ENCODE measurements at places on chromosomes 1 and 21.
A peak's percentile ranks its signal among the peaks of the same experiment; 100 is the strongest.

GRCh38 chr1:91281782-91282181 is 122.9 kb downstream of the HFM1 start:
- no peak for DNase-seq

GRCh38 chr1:186905561-186905960 is 76.8 kb downstream of the PLA2G4A start:
- DNase-seq = no peak

DNA sequence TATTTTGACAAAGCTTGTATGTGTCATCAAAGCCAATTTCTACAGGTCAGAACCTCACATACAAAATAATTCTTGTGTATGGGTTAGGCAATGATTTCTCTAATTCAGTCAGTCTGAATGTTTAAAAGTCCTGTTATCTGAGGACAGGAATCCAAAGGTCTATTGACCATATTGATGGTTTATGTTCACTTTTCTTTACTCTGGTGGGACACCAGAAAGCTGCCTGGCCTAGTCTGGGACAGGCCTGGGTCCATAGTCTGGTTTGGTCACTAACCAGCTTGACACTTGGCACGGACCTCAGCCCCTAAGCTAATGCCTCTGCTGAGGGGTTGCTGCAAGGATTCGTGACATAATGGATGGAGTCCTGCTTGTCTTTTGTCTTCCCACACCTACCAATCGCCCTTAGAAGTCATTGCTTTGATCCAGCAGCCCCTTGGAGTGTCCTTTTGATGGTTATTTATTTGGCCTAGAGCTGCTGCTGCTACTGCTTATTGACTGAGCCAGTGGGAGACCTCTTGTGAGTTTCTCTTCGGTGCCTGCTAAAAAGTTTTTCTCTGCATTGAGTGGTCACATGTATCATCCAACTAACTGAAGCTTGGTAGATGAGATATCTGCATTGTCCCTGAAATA is 15.7 kb downstream of the IFNAR2 start:
- DNase-seq = no peak

DNA sequence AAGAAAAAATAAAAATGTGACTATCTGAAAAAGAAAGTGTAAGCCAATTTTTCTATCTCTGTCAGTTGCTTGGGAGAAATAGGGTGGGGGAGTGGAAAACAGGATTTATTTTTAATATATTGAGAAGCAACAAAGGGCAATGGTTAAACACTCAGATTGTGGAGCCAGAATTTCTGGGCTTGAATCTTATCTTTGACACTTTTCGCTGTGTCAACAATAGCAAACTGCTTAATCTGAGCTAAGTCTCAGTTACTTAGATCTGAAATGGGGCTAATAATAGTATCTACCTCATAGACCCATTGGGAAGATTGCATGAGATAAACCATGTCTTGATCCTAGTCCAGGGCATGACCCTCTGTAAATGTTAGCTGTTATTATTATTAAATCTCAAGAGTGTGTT is 468.1 kb downstream of the ADGRL2 start:
- DNase-seq = no peak

DNA sequence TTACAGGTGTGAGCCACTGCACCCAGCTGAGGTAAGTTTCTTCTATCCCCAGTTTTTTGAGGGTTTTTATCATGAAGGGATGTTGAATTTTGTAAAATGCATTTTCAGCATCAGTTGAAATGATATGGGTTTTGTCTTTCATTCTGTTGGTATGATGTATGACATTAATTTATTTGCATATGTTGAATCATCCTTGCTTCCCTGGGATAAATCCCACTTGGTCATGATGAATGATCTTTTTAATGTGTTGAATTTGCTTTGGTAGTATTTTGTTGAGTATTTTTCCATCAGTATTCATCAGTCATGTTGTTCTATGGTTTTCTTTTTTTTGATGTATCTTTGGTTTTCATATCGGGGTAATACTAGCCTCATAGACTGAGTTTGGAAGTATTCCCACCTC is 141.0 kb downstream of the RPS6KC1 start:
- DNase-seq = no peak

DNA sequence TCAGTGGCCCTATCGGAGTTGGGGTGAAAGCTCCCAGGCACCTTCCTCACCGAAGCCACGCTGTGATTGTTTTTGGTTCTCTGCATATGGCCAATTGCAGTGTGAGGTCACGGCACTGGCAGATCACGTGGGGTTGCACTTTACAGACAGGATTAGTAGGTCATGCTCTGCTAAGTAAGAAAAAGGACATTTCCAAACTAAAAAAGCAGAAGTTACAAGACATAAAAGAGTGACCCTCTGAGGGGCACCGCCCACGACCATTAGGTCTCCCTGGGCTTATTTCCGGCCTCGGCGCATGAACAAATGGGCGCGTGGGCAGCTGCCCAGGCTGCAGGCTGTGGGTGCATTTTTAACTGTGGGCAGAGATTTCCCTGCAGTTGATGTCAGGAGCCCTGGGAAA is 2.0 kb downstream of the CAPN9 start:
- peak; percentile 26 for DNase-seq

DNA sequence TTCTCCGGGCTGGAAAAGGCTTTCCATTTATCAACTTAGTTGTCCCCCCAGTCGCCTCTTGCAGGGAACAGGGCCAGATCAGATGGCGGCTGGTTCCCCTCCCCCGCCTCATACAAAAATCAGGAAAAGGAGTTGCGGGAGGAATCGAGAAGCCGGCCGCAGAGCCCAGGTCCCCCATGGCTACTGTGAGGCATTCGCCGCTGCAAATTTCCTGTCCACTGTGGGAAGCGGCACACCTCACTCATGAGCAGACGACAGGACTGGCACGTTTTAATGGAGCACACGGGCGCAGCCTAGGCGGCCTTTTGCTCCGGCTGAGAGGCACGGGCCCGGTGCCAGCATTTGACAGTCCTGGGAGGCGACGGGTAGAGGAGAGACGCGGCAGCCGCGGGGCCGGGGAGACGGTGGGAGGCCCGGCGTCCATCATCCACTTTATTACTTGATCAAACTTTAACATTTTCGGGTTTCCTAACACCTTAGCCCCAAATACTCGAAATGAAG is 1.1 kb downstream of the GNG4 start:
- DNase-seq = no peak

- DNase-seq = no peak
These were observed 276.4 kb downstream of the HHAT start for GRCh38 chr1:210605099-210605498.

DNA sequence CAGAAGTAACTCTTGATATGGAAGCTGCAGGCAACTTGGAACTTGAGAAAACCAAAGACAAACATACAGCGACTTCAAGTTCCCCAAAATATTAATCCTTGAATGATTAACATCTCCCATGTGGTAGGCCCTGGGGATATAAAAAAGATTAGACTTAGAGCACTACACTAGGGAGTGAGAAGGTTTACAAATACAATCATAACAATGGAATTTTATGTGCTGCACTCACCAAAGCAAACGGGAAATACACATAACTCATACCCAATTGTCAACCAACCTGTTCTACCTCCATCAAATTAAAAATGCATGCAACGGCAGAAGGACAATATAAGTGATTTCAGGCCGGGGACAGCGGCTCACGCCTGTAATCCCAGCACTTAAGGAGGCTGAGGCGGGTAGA is 3.7 kb downstream of the SMYD3 start:
- no peak for DNase-seq

DNA sequence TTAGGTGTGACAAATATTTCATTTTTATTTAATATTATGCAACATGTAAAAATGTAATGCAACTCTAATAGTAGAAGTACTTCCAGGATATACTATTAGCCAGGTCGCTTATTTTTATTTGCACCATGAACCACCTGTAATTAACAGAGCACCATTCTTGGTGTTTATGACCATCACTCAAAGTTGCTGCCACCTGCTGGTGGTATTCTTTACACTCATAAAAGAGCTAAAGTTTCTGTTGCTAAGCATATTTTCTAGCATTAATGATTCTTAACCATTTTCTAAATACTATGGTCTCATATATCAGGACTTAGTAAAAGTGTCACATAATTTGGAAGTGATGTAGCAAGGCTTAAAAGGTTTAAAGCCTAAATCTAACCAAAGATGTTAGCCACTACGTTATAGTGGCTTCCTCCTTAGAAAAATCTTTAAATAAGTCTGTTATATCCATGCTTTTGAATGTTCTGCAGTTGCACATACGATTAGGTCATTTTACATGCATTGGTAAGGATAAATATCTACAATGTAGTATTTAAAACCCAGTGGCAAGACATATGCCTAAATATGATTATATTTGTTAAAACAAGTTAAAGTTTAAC is 244.5 kb downstream of the NEGR1 start:
- DNase-seq = peak; percentile 20

- DNase-seq = no peak
These were observed 1.2 kb upstream of the CAP1 start for GRCh38 chr1:40039245-40039756.

- no peak for DNase-seq
These were observed 931.6 kb downstream of the NCAM2 start for GRCh38 chr21:21929789-21930188.

DNA sequence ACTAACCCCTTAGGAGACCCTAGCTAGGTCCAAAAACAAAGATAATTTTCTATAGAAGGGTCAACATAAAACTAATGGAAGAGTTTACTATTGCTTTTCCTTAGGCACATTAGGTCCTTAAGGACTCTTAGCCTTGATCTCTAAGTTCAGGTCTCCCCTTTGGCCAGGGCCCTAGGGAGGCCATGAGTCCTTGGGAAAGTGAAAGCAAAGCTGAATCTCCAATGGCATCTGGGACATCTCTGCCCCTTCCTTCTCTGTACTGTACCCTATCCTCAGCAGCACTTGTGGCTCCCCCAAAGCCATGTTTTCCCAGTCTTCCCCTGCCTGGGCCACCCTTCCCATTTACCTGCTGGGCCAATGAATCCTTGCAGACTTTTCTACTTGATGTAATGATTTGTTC is 14.3 kb downstream of the IER5 start:
- no peak for DNase-seq

DNA sequence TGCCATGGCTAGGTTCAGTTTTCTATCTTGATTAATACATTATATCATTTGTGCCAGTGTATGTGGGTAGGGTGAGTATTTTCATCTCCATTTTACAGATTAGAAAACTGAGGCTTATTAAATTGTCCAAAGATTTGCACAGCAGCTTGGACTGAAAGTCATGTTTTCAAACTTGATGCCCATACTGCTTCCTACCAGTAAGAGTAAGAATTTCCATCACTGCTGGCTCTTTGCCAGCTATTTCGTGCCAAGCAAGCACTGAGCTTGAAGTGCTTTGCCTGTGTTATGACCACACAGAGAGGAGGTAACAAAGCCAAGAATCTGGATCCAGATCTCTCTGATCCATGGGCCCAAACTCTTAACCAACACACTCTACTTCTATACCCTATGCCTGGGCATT is 295.0 kb downstream of the VAV3 start:
- no peak for DNase-seq

- DNase-seq = no peak
These were observed 53.1 kb upstream of the PROX1 start for GRCh38 chr1:213934649-213935048.

GRCh38 chr1:49104575-49104974 is 327.9 kb upstream of the BEND5 start:
- no peak for DNase-seq

DNA sequence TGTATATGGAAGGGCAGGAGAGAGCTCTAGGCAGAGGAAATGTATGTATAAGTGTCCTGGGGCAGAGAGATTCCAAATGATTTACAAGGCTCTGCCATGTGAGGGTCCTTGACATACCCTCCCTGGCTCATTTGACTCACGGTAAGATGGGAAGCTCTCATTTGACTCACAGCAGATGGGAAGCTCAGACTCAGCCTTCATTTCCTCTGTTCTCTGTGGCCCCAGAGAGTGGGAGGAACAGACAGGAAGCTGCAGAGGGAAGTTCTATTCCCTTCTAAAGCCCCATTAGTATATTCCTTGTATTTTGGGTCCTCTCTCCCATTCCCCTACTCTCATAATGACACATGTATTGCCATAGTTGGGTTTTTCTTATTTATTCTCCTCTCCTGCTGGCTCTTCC is 44.9 kb downstream of the FOXD2 start:
- DNase-seq = no peak
